ENCODE measurements at places on chromosomes 11 and 22. TPM values are rescaled to one million over a fixed set of nuclear protein-coding genes. Genes with fewer than 3 reads are reported as not detected.
A peak's percentile ranks its signal among the peaks of the same experiment; 100 is the strongest.

Gene MPPED2
- 0.22 TPM for polyA plus RNA-seq

Gene C11orf52
- 9.6 TPM for polyA plus RNA-seq

Gene DERL3
- 9.3 TPM for polyA plus RNA-seq

Gene FOLR2
- 9.4 TPM for polyA plus RNA-seq

Gene LINC01488
- 2.3 TPM for polyA plus RNA-seq

Gene DDI1
- 0.07 TPM for polyA plus RNA-seq

Gene TBX1
- not detected for polyA plus RNA-seq

Gene KRTAP5-2
- polyA plus RNA-seq, result not detected

Gene OR52E8
- not detected for polyA plus RNA-seq

Gene TYR
- polyA plus RNA-seq, result not detected

- H3K4me3 ChIP-seq, result no peak overlapping the region
- no peaks in the 10 kb centered on the region for H3K27me3 ChIP-seq
- no peak for DNase-seq
- H3K4me1 ChIP-seq, result no peaks in the 10 kb centered on the region
- H3K27ac ChIP-seq, result no peak overlapping the region
Observed at GRCh38 chr11:125155767-125156166, 8.8 kb upstream of the PKNOX2 start.

GRCh38 chr11:60566776-60567175 lies 51.6 kb downstream of the MS4A13 start:
- H3K27ac ChIP-seq, result no peak overlapping the region
- H3K36me3 ChIP-seq, result no peaks in the 10 kb centered on the region
- no peaks in the 10 kb centered on the region for H3K27me3 ChIP-seq
- H3K4me3 ChIP-seq, result no peak overlapping the region
- no peaks in the 10 kb centered on the region for H3K4me1 ChIP-seq

DNA sequence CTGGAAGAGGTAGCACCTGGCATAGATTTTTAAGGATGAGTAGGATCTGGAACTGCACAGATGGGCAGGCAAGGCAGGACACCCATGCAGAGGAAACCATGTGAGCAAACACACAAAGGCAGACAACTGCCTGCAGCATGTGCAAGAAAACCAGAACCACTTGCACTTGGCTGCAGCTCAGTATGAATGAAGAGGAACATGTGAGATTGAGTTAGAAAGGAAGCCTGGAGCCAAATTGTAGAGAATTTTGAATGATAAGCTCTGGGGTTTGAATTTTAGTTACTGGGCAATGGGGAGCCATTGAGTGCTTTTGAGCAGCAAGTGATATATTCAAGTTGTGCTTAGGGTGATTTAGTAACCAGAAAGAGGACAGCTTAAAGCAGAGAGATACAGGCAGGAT lies 583.4 kb downstream of the SOX6 start:
- H3K4me1 ChIP-seq, result no peaks in the 10 kb centered on the region
- no peaks in the 10 kb centered on the region for H3K27me3 ChIP-seq
- no peak for DNase-seq
- no peak overlapping the region for H3K4me3 ChIP-seq

- no peaks in the 10 kb centered on the region for H3K4me1 ChIP-seq
- no peaks in the 10 kb centered on the region for H3K27me3 ChIP-seq
- no peak overlapping the region for H3K27ac ChIP-seq
- no peaks in the 10 kb centered on the region for H3K36me3 ChIP-seq
- H3K4me3 ChIP-seq, result no peak overlapping the region
Observed at GRCh38 chr22:26271427-26271826, 102.2 kb downstream of the SEZ6L start.

DNA sequence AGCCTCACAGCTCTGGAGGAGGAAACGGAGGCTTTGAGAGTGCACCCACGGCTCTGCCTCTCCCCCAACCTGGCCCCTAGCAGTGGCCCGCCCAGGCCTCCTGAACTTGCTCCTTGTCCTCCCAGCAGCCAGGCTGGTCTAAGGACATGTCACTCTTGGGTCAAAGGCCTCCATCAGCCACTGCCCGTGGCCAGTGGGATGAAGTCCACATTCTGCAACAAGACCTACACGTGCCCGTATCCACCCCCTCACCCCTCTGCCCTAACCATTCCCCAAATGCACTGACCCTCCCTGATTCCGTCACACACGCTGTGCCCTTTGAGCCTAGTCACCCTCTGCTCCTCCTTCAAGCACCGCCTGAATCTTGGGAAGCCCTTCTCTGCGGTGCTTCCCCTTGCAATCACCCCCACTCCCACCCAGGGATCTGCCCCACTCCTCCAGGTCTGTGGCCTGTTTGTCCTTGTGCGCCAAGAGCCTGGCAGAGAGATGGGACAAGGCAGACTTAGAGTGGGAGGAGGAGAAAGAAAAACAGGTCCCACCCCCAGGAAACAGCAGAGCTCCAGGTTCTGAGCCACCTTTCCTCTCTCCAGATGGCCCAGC lies 37.5 kb upstream of the TEF start:
- no peaks in the 10 kb centered on the region for H3K27me3 ChIP-seq
- no peak overlapping the region for H3K4me3 ChIP-seq
- H3K36me3 ChIP-seq, result peaks cover 9% of the 10 kb centered on the region
- peaks cover 69% of the 10 kb centered on the region for H3K4me1 ChIP-seq
- peak overlapping the region; percentile 82 for H3K27ac ChIP-seq

GRCh38 chr11:126186708-126187529 lies 24.5 kb downstream of the RPUSD4 start:
- no peak overlapping the region for H3K27ac ChIP-seq
- peaks cover 4% of the 10 kb centered on the region for H3K36me3 ChIP-seq
- H3K27me3 ChIP-seq, result no peaks in the 10 kb centered on the region

DNA sequence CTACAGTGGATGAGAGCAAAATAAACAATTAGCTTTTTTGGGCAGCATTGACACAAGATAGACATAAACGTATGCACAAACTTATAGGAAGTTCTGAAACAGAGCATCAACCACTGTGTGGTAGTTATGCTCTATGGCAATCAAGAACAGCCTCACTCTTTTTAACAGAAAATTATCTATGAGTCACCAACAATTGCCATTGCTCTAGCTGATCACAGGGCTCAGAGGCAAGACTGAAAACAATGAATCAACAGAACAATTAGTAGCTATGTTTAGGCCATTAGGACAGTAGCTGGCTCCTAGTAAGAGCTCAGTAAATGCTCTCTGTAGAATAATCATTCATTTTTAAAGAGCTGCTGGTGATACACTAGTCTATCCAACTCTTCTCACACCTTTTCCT lies 34.9 kb upstream of the PICALM start:
- no peaks in the 10 kb centered on the region for H3K36me3 ChIP-seq
- no peak overlapping the region for H3K4me3 ChIP-seq

GRCh38 chr11:112961146-112961668 lies at the start of gene NCAM1:
Gene NCAM1 (plus strand): TSS chr11:112961420.
- no peaks in the 10 kb centered on the region for H3K27me3 ChIP-seq
- no peaks in the 10 kb centered on the region for H3K36me3 ChIP-seq
- no peak within 1 kb of the TSS for H3K27ac ChIP-seq

DNA sequence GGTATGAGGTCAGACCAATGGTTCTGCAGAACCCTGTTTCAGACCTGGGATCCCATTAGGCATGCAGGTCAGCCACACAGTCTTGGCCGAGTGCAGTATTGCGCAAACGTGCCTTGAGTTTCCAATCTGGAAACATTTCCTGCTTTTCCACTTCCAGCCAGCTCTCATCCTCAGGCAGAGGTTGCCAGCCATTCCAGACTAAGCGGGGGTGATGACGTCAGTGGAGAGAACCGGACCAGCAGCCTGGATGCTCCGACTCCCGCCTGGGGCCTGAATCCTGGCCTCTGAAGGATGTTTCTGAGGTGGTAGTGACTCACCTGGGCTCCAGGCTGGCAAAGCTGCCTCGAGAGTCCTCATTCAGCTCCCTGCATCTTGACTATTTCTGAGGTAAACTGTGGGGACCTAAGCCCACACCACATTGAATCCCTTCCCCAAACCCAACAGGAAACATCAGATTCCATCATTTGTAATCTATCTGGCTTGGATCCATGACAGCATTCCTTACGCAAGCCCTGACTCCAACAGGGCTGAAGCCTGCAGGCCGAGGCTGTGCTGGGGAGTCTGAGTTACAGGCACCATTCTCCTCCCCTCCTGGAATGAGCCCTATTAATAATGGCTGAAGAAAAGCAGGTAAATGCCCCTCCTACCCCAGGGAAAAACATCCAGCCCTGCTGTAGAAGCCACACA lies 83.0 kb downstream of the ABTB2 start:
- no peak for DNase-seq
- H3K27me3 ChIP-seq, result no peaks in the 10 kb centered on the region
- no peak overlapping the region for H3K4me3 ChIP-seq
- peaks cover 8% of the 10 kb centered on the region for H3K4me1 ChIP-seq

DNA sequence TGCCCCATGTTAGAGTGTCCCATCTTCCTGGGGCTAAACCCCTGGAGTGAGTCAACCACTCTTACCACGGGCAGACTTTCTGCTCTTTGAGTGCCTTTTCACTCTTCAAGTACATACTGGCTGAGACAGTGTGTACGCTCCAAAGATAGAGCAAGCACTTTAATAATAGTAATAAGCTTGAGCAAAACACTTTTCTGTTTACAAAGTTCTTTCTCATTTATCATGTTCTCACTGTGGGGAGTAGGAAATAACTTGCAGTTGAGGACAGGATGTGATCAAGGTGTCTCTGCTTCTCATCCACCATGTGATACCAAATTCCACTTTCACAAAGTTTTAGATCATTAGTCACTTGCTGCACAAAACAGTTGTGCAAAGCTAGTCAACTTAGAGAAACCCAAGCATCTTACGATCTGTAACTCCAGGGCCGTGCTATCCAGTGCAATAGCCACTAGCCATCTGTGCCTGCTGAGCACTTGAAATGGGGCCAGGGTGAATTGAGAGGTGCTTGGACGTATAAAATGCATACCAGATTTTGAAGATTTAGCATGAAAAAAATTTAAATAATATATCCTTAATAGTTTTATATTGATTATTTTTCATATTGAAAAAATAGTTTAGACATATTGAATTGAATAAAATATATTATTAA lies 135.3 kb downstream of the KIF18A start:
- no peaks in the 10 kb centered on the region for H3K27me3 ChIP-seq
- H3K4me1 ChIP-seq, result no peaks in the 10 kb centered on the region
- no peaks in the 10 kb centered on the region for H3K36me3 ChIP-seq
- H3K27ac ChIP-seq, result no peak overlapping the region
- DNase-seq, result no peak
- H3K4me3 ChIP-seq, result no peak overlapping the region

DNA sequence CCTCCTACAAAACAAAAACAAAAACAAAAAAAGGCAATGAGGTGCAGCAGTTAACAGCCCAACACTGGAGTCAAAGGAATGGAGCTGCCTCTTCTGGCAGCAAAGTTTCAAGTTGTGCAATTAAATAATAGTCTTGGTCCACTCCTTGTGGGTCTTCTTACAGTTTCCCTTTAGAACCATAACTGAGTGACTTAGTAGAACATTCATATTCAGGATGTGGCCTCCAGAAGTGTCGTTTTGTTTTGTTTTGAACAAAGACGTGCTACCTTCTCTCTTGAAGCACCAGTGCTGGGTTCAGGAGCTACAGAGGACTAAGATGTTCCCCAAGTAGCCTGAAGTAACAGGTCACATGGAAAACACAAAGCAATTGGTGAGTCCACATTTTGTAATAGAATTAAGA lies 2.0 kb upstream of the JAML start:
- H3K27ac ChIP-seq, result no peak overlapping the region
- no peaks in the 10 kb centered on the region for H3K4me1 ChIP-seq
- H3K27me3 ChIP-seq, result no peaks in the 10 kb centered on the region
- DNase-seq, result no peak
- no peak overlapping the region for H3K4me3 ChIP-seq

GRCh38 chr11:65651589-65652510 lies 10.9 kb downstream of the RELA start:
- H3K4me3 ChIP-seq, result peak overlapping the region; percentile 51
- peaks cover 7% of the 10 kb centered on the region for H3K36me3 ChIP-seq
- H3K27ac ChIP-seq, result peak overlapping the region; percentile 98
- no peaks in the 10 kb centered on the region for H3K27me3 ChIP-seq

GRCh38 chr11:88475991-88476418 lies 138.5 kb upstream of the CTSC start:
- no peak for DNase-seq
- H3K27me3 ChIP-seq, result no peaks in the 10 kb centered on the region
- no peaks in the 10 kb centered on the region for H3K36me3 ChIP-seq
- no peak overlapping the region for H3K27ac ChIP-seq
- no peak overlapping the region for H3K4me3 ChIP-seq

- H3K4me3 ChIP-seq, result no peak overlapping the region
- no peak overlapping the region for H3K27ac ChIP-seq
- no peaks in the 10 kb centered on the region for H3K4me1 ChIP-seq
- DNase-seq, result no peak
- no peaks in the 10 kb centered on the region for H3K36me3 ChIP-seq
- H3K27me3 ChIP-seq, result no peaks in the 10 kb centered on the region
Observed at GRCh38 chr11:1887451-1888346, 4.0 kb downstream of the PRR33 start.

GRCh38 chr11:2813141-2813908 lies 72.2 kb downstream of the CDKN1C start:
- DNase-seq, result no peak
- no peaks in the 10 kb centered on the region for H3K27me3 ChIP-seq
- H3K36me3 ChIP-seq, result no peaks in the 10 kb centered on the region
- no peaks in the 10 kb centered on the region for H3K4me1 ChIP-seq
- H3K4me3 ChIP-seq, result no peak overlapping the region

GRCh38 chr11:60111793-60112192 lies 23.3 kb downstream of the MS4A2 start:
- no peaks in the 10 kb centered on the region for H3K27me3 ChIP-seq
- no peaks in the 10 kb centered on the region for H3K36me3 ChIP-seq
- no peaks in the 10 kb centered on the region for H3K4me1 ChIP-seq
- no peak overlapping the region for H3K4me3 ChIP-seq
- H3K27ac ChIP-seq, result no peak overlapping the region

- H3K27me3 ChIP-seq, result no peaks in the 10 kb centered on the region
- H3K27ac ChIP-seq, result no peak overlapping the region
- H3K4me1 ChIP-seq, result peaks cover 21% of the 10 kb centered on the region
- DNase-seq, result no peak
- peaks cover 10% of the 10 kb centered on the region for H3K36me3 ChIP-seq
- H3K4me3 ChIP-seq, result no peak overlapping the region
Observed at GRCh38 chr11:27388869-27389268, 25.9 kb upstream of the CCDC34 start.

- peaks cover 4% of the 10 kb centered on the region for H3K4me1 ChIP-seq
- DNase-seq, result no peak
- H3K4me3 ChIP-seq, result no peak overlapping the region
- no peaks in the 10 kb centered on the region for H3K27me3 ChIP-seq
Observed at GRCh38 chr22:35534091-35534490, 6.5 kb upstream of the RASD2 start.

- H3K27ac ChIP-seq, result no peak overlapping the region
- no peaks in the 10 kb centered on the region for H3K27me3 ChIP-seq
- peaks cover 4% of the 10 kb centered on the region for H3K4me1 ChIP-seq
- DNase-seq, result no peak
Observed at GRCh38 chr11:6928916-6929315, 2.7 kb downstream of the ZNF215 start.

GRCh38 chr22:46013460-46014416 lies 36.8 kb upstream of the WNT7B start:
- peak; percentile 79 for DNase-seq
- no peaks in the 10 kb centered on the region for H3K36me3 ChIP-seq
- H3K4me3 ChIP-seq, result peak overlapping the region; percentile 38

GRCh38 chr11:77568916-77569675 lies 20.7 kb upstream of the AQP11 start:
- no peak for DNase-seq
- H3K27ac ChIP-seq, result no peak overlapping the region
- no peaks in the 10 kb centered on the region for H3K36me3 ChIP-seq
